Posterior vena cava (tissue), 2 donors: ENCODE measurements at places on chromosomes 2 and 18. TPM values are rescaled to one million over a fixed set of nuclear protein-coding genes. Genes with fewer than 3 reads are reported as not detected.

DNA sequence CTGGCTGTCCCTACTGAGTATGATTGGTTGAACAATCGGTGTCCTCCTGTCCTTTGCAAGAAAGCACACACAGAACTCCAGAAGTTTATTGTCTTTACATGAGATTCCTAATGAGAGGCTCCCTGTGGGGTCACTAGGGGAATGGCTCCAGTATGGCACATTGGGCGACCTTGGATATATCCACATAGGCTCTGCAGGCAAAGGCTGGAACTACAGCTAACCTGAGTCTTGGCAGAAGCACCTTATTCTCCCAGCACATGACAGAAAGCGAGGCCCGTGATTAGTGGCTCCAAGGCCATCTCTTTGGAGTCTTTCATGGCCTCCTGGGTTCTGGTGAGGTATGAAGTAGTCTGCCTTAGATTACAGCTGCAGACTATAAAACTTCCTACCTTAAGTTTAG lies 49.0 kb downstream of the ZDBF2 start:
- no peak for DNase-seq

DNA sequence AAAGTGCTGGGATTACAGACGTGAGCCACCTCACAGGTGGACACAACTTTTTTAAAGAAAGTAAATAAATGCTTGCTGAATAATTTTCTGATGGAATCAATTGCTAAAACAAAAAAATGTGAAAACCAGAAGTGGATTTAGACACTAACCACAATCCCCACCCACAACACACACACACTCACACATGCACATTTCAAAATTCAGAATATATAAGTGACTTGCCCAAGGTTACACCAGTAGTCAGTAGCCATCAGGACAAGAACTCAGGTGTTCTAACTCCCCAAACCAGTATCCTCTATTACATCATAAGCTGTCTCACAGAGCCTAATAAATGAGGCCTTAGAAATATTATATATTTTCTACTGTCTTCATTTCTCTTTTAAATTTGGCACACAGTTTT lies 1923.6 kb upstream of the PIK3C3 start:
- no peak for DNase-seq

DNA sequence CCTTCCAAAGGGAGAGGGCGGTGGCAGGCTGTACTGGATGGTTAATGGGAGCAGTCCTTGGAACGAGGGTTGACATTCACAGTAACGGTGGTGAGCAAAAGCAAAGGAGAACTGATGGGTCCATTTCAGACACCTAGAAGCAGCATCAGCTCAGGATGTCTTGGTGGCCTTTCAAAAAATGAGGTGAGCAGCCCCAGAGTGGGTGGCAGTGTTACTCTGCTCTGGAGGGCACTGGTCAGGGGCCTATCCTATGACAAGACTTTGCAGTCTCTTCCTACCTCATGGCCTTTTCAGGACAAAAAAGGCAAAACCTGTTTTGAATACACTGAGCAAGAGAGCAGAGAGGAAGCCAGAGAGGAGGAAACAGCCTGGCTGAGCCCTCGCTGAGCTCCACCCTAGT lies 23.5 kb downstream of the CAPN14 start:
- no peak for DNase-seq

GRCh38 chr18:74438091-74438490 lies 19.0 kb downstream of the DIPK1C start:
- DNase-seq = no peak

DNA sequence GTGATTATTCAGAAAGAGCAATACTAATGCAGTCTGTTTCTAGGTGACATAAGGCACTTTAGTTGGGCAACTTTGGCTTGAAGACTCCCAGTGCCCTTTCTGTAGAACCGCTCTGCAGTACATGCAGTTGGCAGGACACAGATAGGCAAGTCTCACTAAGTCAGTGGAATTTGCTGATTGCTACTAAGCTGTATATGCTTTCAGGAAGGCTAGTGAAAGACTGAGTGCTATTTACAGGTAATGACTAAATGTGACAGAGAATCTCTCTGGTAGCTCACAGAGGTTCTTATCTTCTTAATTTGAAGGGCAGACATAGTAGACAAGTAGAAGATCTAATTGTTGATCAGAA lies 243.0 kb downstream of the WDPCP start:
- DNase-seq = no peak

- no peak for DNase-seq
Observed at GRCh38 chr2:42800981-42801380, 8.6 kb upstream of the HAAO start.

GRCh38 chr2:73285159-73285739 lies 971 bp upstream of the FBXO41 start:
- DNase-seq = no peak

- no peak for DNase-seq
Observed at GRCh38 chr18:60372596-60372995, at the start of gene MC4R. Gene MC4R, minus strand, starts transcription at chr18:60372775. Its CDS starts 426 bp downstream, at chr18:60372349.

- no peak for DNase-seq
Observed at GRCh38 chr2:242022550-242023290, 153.2 kb downstream of the RTP5 start.

- no peak for DNase-seq
Observed at GRCh38 chr2:197311421-197312033, 947 bp upstream of the ANKRD44 start.

DNA sequence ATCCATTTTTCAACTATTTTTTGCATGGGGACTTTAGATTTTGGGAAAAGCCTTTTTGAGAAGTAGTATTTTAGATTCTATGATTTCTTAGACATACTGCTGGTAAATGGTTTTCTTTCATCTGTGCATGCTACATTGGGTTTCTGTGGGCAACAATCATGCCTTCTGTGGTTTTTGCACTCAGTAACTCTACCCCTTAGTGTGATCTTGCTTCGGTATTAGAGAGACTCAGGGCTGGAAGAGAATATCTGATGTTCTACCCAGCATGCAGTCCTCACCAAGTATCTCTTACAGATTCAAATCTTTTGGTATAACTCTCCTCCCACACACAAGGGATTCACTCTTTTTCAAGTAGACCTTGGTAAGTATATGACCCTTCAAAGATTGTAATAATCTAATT lies 183.0 kb downstream of the PMAIP1 start:
- DNase-seq = no peak

Gene SPDYA
- 1.7 TPM for total RNA-seq

Gene IL1F10
- total RNA-seq = not detected
